ENCODE measurements at places on chromosomes 5 and 9.

GRCh38 chr9:16133556-16134227, 580.8 kb downstream of the CCDC171 start:
- DNase-seq = no peak

DNA sequence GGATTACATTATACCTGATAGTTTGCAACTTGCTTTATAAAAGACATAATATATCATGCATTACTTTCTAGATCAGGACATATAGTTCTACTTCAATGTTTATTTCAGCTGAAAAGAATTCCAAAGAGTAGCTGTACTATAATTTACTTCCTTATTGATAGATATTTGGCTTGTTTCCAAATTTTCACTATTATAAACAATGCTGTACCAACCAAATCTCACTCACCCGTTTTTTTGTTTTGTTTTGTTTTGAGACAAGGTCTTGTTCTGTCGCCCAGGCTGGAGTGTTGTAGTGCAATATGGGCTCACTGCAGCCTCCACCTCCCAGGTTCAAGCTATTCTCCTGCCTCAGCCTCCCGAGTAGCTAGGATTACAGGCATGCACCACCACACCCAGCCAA, 132.7 kb downstream of the GNAQ start:
- no peak for DNase-seq

GRCh38 chr5:179142434-179143198, 82.4 kb downstream of the ZNF354C start:
- DNase-seq = no peak

- no peak for DNase-seq
Measured at GRCh38 chr5:39775797-39776365, 351.1 kb upstream of the DAB2 start.

- no peak for DNase-seq
Measured at GRCh38 chr5:39369123-39369815, 5.0 kb upstream of the C9 start.

- DNase-seq = no peak
Measured at GRCh38 chr5:111134087-111134486, 41.9 kb downstream of the WDR36 start.
